ENCODE measurements at places on chromosomes 1 and 21.
A peak's percentile ranks its signal among the peaks of the same experiment; 100 is the strongest.

- DNase-seq = no peak
Measured at GRCh38 chr1:16146279-16147155, 9.4 kb downstream of the EPHA2 start.

DNA sequence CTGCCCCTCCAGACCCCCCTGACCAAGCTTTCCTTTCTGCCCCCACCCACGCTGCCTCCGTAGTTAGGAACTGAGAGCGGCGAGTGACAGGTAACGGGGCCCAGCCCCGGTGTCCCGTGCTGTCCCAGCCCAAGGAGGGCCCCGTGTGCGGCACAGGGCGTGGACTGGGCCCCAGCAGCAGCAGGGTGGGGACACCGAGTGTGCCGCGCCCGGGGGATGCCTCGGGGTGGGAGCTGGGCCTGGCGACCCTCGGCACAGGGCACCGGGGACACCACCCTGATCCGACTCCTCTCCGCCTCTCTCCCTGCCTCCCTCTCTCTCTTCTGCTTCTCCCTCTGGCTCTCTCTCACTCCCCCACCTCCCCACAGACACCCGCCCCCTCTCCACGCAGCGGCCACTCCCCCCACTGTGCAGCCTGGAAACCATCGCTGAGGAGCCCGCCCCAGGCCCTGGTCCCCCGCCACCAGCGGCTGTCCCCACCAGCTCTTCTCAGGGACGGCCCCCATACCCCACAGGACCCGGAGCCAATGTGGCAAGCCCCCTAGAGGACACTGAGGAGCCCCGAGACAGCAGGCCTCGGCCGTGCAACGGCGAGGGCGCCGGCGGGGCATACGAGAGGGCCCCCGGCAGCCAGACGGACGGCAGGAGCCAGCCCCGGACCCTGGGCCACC is 22.7 kb downstream of the PANK4 start:
- DNase-seq = no peak

- no peak for DNase-seq
Measured at GRCh38 chr1:41850029-41850428, 68.7 kb downstream of the HIVEP3 start.

GRCh38 chr1:187840557-187840956 is 1011.8 kb downstream of the PLA2G4A start:
- no peak for DNase-seq

- DNase-seq = no peak
Measured at GRCh38 chr1:12711536-12711935, 4.4 kb upstream of the AADACL3 start.

GRCh38 chr21:41620982-41621381 is 113.0 kb upstream of the TMPRSS2 start:
- DNase-seq = no peak

GRCh38 chr1:207305489-207305873 is 16.0 kb upstream of the CD55 start:
- DNase-seq = no peak

GRCh38 chr1:209742409-209743144 is 13.3 kb upstream of the TRAF3IP3 start:
- no peak for DNase-seq

DNA sequence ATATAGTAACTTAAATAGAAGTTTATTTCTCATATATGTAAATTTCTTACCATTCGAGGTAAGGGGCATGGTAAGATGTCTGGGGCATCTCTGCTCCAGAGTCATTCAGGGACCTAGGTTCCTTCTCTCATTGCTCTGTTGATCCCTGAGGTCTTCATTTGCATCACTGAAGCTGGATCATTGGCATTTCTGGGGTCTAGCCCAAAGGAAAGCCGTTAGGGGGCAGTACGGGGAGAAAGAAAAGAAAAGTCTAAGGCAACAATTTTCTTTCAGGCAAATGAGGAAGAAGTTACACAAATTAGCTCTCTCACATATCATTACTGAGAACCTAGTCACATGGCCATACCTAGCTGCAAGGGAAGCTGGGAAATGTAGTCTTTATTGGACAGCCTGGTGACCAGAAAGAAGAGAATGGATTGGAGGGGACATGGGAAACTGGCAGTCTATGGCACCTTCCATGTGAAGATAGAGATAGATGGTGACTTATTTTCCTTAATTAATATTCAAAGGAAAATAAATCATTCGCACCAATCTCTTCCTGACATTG is 10.2 kb upstream of the SUSD4 start:
- DNase-seq = no peak

DNA sequence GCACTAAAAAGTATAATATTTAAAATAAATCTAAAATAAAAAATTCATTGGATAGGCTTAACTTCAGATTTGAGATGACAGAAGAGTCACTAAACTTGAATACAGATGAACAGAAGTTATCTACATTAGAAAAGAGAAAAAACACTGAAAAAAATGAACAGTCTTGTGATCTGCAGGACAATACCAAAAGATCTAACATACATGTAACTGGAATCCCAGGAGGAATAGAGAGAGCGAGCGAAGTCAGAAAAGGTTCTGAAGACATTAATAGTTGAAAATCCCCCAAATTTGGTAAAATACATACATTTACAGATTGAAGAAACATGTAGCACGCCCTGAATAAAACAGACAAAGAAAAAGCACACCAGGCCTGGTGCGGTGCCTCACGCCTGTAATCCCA is 21.2 kb downstream of the B3GALNT2 start:
- no peak for DNase-seq

DNA sequence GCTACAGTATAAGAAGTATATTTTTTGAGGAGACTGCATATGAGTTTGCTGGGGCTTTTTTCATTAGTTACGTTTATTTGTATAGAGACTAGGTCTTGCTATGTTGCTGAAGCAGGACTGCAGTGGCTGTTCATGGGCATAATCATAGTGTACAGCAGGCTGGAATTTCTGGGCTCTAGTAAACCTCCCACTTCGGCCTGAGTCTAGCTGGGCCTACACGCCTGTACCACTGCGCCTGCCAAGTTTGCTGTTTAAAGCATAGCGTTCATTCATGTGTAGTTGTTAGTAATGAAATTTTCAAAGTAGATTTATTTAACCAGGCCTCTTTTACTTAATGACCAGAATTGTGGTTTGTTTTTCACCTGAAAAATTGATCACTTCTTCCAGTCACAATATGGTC is 33.8 kb downstream of the HS2ST1 start:
- no peak for DNase-seq

GRCh38 chr1:93033029-93033428 is 46.1 kb upstream of the MTF2 start:
- DNase-seq = no peak

- DNase-seq = no peak
Measured at GRCh38 chr1:205914730-205915129, 28.5 kb downstream of the SLC26A9 start.

- no peak for DNase-seq
Measured at GRCh38 chr1:174974711-174975119, 25.0 kb upstream of the CACYBP start.

- DNase-seq = no peak
Measured at GRCh38 chr1:154913273-154913672, 23.2 kb downstream of the PMVK start.

- no peak for DNase-seq
Measured at GRCh38 chr21:26448751-26449150, 124.3 kb downstream of the CYYR1 start.

GRCh38 chr1:35860696-35861095 is 22.3 kb upstream of the AGO1 start:
- no peak for DNase-seq

DNA sequence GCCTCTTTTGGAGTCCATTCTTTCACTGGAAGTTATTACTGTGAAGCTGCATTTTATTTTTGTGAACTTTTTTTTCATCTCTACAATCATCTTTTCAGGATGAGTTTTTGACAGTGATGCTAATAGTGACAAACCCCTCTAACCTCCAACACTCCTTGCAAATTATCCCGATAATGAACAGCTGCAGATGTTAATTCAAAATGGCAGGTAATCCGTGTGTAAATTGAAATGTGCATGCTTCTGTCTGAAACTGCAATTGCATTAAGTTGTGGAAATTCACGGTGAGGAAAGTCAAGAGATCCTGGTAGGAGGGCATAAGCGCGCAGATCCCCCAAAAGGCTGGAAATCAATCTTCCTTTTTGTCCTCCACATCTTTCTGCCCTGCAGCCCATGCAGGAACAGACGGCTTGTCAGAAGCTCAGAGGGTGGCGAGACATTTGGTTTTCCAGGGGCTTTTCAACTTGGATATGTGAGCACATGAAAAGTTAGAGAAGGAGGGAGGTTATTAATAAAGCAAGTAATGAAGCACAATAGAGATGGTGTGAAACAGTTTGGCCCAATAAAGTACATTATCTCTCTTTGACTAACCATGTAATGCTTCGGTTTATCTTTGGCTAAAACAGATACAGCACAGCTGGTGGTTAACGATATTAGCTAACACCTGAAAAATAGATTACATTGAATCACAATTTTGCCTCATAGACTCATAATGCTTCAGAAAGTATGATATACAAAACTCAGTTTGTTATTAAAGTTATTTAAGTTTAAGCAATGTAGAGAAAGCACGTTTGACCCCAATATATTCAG is 143.5 kb upstream of the COA6 start:
- DNase-seq = no peak

GRCh38 chr1:42845193-42845592 is 1.2 kb upstream of the ZNF691 start:
- no peak for DNase-seq

DNA sequence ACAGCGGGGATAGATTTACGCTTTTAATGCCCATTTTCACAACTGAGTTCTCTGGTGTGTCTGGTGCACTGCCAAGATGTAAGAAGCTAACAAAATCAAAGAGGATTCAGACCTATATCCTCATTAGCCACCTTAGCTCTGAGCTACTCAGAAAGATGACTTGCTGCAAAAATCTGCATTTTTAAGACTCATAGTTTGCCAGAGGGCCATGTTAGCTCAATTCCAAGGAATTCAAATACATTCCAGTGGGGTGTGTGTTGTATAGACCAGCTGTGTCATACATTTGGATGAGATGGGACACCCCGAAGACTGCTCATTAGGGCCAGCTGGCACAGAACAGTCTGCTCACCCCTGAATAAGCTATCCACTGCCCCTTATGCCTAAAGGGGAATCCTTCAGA is 8.9 kb downstream of the DENND2D start:
- DNase-seq = no peak

GRCh38 chr21:40270047-40270446 is 402.8 kb downstream of the PCP4 start:
- no peak for DNase-seq

DNA sequence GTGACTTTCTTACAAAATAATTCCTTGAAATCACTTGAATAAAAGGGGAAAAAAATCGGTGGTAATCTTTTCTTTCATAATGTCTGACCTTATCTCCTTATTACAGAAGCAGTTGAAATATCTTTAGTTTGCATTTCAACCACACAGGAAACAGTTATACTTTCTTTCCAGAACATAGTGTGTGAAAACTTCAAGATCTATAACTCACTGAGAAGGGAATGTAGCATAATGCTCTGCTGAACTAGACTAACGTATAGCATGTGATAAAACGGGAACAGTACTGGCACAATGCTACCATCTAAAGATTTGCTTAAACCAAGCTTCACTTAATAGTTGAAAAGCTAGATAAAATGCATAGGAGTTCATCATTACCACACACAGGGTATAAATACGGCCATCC is 45.0 kb downstream of the VAV3 start:
- peak; percentile 54 for DNase-seq

GRCh38 chr1:173302890-173303829 is 96.0 kb upstream of the TNFSF4 start:
- no peak for DNase-seq

DNA sequence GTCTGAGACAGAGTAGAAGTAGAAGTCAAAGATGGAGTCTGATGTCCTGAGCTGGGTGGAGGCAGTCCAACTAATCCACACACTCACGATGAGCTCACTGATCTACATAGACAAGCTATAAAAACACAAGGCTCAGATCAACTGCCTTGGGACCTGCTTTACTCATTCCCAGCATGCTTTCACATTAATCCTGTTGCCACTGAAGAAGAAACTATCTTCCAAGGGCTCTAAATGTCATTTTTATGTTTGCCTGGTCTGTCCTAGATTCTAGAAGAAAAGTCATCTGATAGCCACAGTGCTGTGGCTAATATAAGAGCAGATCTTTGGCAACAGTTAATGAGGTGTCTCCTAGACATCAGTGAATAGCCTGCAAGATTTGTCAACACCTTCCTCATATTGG is 522.7 kb downstream of the NUF2 start:
- no peak for DNase-seq

- DNase-seq = no peak
Measured at GRCh38 chr21:31157756-31158155, 119.5 kb upstream of the KRTAP19-8 start.

DNA sequence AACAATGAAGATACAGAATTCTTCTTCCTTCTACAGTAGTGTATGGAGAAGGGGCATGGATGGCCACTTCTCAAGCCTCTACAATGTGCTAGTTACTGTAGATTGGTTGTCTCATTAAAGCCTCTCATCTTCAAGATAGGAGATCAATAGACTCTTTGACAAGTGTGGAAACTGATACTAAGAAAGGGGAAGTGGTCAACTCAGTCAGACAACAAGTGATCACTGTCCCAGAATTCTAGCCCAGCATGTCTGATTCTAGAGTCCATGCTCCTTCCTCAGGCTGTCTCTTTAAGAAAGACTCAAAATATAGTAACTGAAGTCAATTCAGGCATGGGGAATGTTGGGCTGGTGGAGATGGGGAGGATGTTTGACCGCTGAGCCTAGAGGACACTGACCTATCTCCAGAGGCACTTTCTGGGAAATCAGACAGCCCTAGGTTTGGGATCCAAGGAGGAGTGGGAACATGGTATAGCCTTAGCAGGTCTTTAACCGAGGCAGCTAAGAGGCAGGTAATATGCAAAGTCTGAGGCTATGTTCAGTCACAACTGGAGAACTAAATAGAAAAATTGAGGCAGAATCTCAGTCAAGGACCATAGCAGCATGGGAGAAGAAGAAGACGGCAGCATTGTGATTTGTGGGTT is 39.3 kb upstream of the EYA3 start:
- peak; percentile 47 for DNase-seq

- no peak for DNase-seq
Measured at GRCh38 chr1:187018291-187018690, 189.5 kb downstream of the PLA2G4A start.

DNA sequence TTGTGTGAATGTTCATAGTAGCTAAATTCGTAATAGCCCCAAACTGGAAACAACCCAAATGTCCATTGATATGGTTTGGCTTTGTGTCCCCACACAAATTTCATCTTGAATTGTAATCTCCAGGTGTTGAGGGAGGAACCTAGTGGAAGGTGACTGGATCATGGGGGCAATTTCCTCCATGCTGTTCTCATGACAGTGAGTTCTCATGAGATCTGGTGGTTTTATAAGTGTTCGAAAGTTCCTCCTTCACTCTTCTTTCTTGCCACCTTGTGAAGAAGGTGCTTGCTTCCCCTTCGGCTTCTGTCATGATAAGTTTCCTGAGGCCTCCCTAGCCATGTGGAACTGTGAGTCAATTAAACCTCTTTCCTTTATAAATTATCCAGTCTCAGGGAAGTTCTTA is 11.3 kb downstream of the UBE2G2 start:
- no peak for DNase-seq

- DNase-seq = no peak
Measured at GRCh38 chr1:166597516-166597915, 241.8 kb upstream of the POGK start.
